Forelimb muscle (tissue), 1 donor: ENCODE measurements at places on chromosomes 12 and 14. TPM values are rescaled to one million over a fixed set of nuclear protein-coding genes. Genes with fewer than 3 reads are reported as not detected.

DNA sequence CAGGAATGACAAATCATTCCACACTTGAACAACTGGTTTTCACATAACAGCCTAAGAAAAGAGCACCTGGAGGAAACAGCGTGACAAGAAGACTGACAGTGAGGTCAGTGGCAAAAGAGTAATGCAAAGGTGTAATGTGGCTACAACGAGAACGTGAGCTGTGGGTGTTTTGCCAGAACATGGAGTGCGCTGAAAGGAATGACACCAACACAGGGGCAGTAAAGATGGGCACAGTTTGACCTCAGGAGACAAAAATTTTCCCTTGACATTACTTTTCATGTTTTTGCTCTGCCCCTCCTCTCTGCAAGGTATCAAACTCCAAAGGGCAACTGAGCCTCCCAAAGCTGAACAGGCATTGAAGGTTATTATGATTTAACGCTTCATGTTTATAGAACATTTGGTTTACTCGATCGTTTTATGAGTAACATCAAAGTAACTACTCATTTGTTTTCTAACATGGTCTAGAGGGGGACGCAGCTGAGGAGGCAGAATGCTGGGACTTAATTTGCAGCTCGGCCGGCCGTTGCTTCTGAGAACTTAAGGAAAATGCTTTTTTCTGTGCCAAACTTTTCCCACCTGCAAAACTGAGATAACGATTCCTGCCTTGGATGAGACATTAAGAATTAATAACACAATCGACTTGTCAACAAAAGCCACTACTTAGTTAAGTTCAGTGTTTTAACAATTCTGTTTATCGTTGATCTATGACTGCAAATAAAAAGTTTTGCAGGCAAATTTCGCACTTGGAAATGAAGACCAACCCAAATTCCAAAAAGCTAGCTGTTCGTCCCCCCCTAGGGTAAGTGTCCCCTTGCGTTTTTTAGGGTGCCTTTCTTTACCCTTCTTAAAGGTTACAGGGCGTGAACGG lies 954 bp downstream of the HAUS4 start:
- DNase-seq: no peak

DNA sequence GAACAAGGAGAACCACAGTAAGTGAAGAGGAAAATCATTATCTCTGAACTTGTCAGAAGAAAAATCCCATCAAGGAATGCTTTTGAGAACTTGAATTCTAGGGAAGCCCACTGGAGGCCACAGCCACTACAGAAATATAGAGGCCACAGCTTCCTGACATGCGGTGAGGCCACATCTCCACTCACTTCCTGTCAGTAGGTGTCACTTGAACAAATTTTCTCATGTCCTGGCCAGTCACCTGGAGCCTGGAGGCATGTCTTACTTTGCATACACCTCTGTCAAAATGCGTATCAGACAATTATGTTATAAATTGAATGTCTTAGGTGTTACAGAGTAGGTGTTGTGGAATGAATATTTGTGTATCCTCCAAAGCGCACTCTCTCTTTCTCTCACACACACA lies 370.3 kb downstream of the DAD1 start:
- DNase-seq: no peak

GUCY2C gene
- polyA plus RNA-seq: 0.16 TPM

DNA sequence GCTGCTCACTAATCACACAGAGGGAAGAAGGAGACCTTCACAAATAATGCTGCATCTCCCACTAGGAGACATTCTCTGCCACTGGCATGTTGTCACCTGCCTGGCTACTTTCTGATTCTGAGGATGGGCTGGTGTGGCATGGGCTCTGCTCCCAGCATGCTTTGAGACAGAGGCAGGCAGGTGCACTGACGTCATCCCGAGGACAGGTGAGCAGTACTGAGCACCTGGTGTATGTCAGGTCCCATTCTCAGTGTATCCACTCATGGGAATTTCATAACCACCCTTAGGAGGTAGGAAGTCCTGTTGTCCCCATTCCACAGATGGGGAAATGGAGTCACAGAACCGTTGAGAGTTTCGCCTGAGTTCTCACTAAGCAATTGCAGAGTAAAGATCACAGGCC lies 597.9 kb downstream of the VRK1 start:
- DNase-seq: no peak

- no peak for DNase-seq
Measured at GRCh38 chr14:21880918-21881317, 207.3 kb upstream of the OR4E1 start.

- DNase-seq: no peak
Measured at GRCh38 chr12:211639-212414, 2.1 kb downstream of the SLC6A12 start.
